ENCODE measurements at places on chromosomes 5 and 9.

DNA sequence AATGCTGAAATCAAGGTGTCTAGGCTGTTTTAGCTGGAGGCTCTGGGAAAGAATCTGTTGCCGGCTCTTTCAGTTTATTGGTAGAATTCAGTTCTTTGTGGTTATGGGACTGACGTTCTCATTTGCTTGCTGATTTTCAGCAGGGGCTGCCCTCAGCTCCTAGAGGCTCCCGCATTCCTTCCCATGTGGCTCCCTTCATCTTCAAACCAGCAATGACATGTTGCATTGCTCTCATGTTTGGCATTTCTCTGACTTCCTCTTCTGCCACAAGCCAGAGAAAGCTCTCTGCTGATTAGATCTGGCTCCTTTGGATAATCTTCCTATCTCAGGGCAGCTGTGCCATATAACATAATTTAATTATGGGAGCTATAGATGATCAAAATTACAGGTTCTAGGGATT, 360.3 kb downstream of the LRRC70 start:
- no peak for DNase-seq

GRCh38 chr9:111984086-111984802, 87.6 kb downstream of the UGCG start:
- no peak for DNase-seq

DNA sequence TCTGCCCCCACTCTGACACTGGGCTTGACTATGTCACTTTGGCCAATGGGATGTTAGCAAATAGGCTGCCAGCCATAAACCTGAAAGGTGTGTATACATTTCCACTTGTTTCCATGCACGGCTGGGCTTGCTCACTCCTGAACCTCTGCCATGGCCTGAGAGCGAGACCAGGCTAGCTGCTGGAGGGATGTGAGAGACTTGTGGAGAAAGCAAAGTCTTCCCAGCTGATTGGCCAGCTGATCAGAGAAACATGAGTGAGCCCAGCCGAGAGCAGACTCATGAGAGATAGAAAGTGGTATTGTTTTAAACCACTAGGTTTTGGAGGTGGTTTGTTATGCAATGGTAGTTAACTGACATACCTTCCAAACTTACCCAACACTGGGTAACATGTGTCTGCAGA, 13.9 kb downstream of the FAM193B start:
- no peak for DNase-seq

- DNase-seq, result no peak
Observed at GRCh38 chr9:87193925-87194868, 246.9 kb upstream of the GAS1 start.

DNA sequence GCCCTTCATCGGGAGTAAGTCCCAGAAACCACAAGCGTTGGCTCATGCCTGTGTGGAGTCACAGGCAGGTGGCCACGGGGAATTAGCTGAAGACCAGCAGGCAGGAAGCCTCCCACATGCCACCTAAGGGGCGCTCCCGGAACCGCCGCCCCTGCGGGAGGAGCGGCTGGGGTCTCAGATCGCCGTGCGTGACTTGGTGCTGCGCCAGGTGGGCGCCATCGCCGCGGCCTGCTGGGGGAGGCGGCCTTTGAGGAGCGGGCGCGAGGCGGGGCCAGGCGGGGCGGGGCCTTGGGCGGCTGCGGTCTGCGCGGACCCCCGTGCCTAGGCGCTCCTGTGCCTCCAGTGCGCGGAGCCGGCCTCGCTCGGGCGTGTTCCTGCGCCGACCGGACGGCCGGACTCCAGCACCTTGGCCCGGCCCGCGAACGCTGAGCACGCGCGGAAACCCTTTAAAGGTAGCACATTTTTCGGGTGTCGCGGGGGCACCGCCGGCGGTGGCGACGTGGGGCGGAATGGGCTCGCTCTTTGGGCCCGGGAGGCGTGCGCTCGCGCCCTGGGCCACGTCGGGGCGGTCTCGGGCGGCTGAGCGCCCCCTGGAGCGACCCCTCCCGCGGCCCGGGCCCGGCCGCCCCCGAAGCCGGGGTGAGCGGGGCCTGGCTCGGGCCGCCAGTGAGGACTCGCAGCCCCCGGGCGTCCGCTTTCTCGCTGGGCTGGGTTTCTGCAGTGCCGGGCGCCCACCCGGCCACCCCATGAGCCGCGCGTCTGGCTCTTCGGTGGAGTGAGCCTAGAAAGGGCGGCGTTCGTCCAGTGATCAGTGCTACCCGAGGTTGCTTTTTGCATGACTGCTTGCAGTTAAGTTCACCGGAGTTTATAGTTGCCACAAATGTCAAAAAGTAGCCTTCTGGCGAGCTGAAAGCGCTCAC, 24.5 kb downstream of the LECT2 start:
- no peak for DNase-seq

- DNase-seq, result no peak
Observed at GRCh38 chr5:112276991-112277390, 142.1 kb downstream of the EPB41L4A start.

DNA sequence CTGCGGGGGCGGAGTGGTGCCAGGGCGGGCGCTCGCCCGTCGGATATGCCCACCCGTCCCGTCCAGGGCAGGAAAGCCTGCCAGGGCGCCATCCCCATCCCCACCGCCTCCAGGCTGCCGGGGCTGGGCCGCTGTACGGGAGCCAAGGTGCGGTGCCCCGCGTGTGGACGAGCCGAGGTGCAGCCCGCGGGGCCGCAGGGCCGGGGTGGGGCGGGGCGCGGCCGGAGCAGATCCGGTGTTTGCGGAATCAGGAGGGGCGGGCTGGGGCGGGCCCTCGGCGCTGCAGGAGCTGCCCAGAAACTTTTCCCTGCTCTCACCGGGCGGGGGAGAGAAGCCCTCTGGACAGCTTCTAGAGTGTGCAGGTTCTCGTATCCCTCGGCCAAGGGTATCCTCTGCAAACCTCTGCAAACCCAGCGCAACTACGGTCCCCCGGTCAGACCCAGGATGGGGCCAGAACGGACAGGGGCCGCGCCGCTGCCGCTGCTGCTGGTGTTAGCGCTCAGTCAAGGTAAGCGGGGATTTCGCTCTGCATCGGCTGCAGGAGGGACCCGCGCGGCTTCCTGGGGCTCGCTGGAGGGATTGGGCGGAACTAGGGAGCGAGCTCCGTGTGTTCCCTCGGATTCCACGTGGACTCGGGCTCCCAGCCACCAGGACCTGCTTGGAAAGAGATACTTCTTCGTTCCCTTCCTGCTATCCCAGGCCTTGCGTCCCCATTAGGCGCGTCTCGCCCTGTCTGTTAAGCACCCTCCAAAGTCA, at the start of gene ITGA2:
ITGA2 (plus strand) TSS at position 328 of the 756 bp plus-strand sequence; CDS start at position 445, 117 bp downstream.
- peak; percentile 8 for DNase-seq

DNA sequence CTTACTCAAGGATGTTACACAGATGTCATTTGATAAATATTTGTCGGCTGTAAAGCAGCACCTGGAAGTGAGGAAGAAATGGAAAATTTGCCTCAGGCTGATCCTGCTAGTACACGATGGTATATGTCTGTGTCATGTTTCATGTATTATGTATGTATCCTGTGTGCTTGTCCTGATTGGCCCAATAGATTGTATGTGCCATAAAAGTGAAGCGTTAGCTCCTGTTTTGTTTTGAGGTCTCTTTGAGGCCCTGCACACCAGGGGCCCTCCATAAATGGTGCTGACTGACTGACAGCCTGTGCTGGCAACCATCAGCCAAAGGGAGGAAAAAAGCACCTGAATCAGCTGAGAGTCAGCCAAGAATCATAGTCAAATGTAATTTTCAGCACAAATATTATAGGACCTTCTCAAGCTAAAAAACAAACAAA, 11.8 kb upstream of the LNPEP start:
- no peak for DNase-seq

GRCh38 chr5:151097820-151098767, 17.3 kb upstream of the TNIP1 start:
- no peak for DNase-seq

GRCh38 chr5:94910721-94911120, 292.3 kb downstream of the SLF1 start:
- no peak for DNase-seq

DNA sequence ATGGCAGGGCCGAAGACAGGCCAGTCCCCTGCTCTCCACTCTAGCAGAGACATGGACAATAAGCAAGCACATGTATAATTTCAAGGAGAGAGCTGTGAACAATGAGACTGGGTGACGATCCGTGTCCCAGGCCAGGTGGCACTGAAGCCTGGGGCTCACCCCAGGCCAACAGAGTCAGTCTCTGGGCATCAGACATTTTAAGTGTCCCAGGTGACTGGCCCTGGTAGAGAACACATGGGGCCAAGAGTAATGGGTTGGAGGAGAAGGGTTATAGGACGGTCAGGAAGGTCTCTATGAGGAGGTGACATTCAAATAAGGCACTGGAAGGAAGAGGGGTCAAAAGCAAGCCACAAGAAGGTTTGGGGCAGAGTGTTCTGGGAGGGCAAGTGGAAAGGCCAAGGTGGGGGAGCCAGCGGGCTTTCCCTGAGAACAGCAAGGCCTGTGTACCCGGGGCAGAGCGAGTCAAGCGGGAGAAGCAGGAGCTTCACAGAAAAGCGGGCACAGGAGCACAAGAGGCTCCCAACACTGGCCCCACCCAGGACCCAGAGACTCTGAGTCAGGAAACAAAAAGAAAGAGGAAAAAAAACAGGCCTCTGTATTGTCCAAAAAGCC, 1.1 kb upstream of the AKNA start:
- DNase-seq, result no peak

DNA sequence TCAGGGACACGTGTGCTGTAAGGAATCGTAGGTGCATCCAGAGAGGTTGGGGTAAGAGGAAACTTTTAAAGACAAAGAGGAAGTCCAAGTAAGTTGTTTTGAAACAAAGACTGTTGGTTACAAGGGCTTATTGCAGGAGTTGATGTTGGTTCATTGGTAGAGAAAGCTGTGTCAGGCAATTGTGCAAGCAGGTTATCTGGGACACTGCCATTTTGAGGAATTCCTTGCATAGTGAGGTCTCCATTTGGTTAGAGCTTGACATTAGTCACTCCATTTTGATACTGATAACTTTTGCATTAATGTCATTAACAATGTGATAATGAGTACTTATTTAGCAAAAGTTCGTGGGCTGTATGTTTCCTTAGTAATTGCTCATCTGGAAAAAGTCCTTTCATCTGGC, 24.9 kb downstream of the CNOT6 start:
- no peak for DNase-seq

- no peak for DNase-seq
Observed at GRCh38 chr9:33791117-33791516, 4.2 kb upstream of the PRSS3 start.

DNA sequence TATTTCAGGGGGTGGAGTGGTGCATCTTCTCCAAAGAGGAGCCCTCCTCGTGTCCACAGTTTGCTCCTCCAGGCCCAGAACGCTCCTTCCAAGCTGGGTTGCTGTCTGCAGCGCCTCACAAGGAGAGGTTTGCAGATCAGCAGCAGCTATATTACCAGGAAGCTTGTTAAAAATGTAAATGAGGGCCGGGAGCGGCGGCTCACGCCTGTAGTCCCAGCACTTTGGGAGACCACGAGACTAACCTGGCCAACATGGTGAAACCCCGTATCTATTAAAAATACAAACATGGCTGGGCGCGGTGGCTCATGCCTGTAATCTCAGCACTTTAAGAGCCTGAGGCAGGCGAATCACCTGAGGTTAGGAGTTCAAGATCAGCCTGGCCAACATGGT, 25.0 kb upstream of the FRMPD1 start:
- no peak for DNase-seq

DNA sequence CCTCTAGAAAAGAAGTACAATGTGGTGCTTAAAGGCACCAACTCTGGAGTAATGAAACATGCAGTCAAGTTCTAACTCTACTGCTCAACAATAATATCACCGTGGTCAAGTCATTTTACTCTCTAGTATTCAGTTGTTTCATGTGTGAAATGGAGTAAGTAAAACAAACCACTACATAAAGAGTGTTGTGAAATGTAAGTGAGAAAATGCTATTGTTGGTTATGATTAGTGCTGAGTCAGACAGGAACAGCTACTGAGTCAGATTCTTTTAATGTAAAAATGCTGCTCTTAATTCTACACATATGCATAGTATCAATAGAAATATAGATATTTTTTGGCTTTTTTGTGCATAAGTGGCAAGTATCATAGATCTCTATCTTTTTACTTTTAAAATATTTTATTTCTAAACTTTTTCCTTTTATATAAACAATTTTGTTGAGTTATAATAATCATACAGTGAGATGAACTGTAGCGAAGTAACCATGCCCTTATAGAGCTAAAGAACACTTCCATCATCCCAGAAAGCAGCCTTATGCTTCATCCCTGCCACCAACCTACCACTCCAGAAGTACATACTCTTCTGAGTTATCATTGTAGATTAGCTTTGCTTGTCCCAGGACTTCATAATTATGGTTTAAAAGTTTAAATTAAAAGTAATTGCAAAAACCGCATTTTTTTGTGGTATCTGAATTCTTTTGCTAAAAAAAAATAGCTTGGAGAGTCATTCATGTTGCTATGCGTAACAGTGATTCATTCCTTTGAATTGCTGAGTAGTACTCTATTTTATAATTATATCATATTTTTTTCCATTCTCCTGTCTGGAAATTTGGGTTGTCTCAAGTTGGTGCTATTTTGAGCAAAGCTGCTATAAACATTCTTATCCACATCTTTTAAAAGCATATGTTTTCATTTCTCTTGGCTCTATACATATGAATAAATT, 548.2 kb upstream of the CLINT1 start:
- no peak for DNase-seq

DNA sequence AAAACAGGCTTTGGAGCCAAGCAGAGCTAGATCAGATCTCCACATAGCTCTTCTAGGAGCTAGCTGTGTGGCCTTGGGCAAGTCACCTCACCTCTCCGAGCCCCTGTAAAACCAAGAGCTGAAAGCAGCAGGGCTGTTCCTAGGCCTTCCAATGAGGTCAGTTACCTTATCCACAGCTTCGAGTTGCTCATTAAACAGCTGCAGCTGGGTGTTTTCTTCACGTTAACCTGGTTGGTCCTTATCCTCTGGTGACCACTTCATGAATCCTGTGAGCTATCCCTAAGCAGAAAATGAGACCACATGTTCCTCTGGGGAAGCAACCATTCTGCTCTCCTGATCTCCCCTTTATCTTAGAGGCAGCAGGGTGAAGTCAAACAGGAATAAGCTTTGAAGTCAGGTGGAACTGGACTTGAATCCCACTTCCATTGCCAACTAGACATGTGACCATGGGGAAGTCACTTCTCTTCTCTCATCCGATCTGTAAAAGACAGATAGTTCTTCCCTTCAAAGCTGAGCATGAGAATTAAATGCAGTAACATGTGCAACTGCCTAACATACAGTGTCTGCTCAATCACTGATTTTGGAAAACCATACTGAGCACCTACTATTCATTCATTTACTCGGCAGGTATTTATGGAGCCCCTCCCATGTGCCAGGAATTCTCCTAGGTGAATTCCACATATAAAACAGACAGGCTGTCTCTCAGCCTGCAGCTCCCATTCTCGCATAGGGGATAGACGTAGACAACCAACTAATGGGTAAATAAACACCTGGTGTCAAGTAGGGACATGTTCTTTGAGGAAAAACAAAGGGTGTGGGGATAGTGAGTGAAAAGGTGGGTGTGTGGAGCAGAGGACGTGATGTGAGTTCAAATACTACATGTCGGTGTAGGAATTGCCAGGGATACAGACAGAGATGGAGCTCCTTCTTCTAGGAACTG, 111.7 kb upstream of the BOD1 start:
- DNase-seq, result no peak

DNA sequence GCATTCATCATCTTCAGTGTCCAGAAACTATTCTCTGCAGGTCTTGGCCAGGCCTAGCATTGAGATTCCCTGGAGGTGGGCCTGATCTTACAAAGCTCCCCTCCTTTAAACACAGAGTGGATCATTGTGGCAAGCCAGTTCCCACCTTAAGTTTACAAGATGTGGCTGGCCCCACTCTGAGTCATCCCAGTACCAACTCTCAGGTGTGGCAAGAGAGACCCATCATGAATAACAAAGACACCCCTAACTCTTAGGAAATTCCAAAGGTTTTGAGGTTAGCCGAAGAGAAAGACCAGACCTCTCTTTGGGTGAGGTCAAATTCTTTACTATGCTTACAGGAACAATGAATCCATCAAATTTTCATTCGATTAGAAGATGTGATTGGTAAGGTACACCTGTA, 78.2 kb downstream of the RFK start:
- no peak for DNase-seq
